ENCODE measurements at places on chromosomes 11 and 22.
A peak's percentile ranks its signal among the peaks of the same experiment; 100 is the strongest.

DNA sequence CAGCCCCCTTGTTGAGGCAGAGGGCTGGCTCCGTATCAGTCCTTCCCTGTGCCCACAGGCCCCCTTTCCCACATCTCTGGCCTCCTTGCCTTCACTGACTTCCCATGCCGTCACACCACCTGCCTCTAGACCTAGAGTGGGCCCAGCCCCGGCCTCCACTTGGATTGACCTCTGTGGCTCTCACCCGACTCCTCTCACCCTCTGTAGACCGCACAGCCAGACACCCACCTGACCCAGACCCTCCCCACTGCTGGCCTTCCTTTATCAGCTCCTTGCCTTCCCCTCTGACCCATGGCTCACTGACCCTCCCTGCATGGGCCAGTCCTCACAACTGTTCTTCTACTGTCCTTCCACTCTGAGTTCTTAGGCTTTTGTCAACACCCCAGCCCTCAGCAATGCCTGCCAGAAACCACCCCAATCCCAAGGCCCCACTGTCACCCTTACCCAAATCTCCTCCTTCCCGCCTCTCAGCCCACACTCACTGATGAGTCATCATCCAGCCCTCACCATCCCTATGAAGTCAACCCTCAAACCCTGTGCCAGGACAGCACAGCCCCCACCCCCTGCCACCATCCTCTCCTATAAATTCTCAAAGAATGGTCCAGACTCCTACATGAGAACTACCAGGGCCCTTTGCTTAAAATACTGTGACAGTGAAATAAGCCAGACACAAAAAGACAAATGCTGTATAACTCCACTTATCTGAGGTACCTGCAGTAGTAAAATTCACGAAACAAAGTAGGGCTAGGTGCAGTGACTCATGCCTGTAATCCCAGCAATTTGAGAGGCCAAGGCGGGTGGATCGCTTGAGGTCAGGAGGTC, 53.4 kb downstream of the SCGB1A1 start:
- peak; percentile 38 for DNase-seq

GRCh38 chr11:130675371-130675821, 227.0 kb downstream of the ADAMTS15 start:
- peak; percentile 52 for DNase-seq

- DNase-seq: peak; percentile 60
Observed at GRCh38 chr11:65780770-65781151, at the start of gene AP5B1. AP5B1 (minus strand) TSS chr11:65780976; CDS start chr11:65780591, 385 bp downstream.

- DNase-seq: no peak
Observed at GRCh38 chr11:88469561-88470225, 132.2 kb upstream of the CTSC start.

GRCh38 chr11:102781676-102782075, 1.2 kb upstream of the MMP10 start:
- no peak for DNase-seq

- DNase-seq: no peak
Observed at GRCh38 chr11:70715166-70715951, 317.0 kb downstream of the CTTN start.

GRCh38 chr11:18235394-18236334, 938 bp downstream of the SAA4 start:
- no peak for DNase-seq

GRCh38 chr11:64624883-64625481, 34.0 kb downstream of the SLC22A12 start:
- DNase-seq: no peak

DNA sequence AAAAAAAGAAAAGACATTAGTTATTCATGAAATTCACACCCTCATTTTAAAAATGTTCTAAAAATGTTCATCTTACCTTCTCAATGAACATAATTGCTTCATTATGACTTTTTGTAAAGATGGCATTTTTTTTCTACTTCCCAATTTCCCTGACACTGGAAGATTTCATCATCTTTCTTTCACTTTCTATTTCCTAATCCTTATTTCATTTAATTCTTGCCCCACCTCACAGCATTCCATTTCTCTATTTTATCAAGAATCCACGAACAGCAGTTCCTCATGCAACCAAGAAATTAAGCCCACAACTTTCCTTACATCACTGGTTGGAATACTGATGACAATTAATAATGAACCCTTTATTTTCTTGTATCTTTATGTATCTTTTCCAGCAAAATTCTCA, 1.9 kb downstream of the PATL1 start:
- no peak for DNase-seq

- no peak for DNase-seq
Observed at GRCh38 chr11:75822541-75822940, 7.5 kb downstream of the UVRAG start.
